Right lung (tissue), 10 donors: ENCODE measurements at places on chromosomes 16 and 17. TPM values are rescaled to one million over a fixed set of nuclear protein-coding genes. Genes with fewer than 3 reads are reported as not detected.

DNA sequence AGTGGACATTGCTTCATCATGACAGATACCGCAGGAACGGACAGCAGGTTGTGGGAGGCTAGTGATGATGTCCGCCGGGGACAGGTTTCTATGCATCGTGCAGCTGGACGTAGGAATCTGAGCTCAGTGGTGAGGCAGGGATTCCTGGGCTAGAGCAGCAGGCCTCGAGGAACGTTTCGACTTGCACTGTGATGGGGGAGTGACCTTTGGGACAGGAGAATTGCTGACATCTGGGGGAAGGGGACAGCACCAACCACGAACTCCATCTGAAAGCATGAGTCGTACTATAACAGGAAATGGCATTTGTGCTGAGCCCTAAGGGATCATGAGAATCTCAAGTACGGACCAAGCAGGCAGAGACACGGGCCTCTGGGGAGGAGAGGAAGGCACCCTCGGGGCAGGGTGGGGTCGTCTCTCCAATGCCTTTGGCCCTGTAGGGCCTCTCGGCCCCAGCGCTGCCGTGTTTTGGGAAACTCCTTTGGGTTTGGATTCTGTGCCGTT lies 65.8 kb upstream of the ENDOV start:
- no peak for DNase-seq

DNA sequence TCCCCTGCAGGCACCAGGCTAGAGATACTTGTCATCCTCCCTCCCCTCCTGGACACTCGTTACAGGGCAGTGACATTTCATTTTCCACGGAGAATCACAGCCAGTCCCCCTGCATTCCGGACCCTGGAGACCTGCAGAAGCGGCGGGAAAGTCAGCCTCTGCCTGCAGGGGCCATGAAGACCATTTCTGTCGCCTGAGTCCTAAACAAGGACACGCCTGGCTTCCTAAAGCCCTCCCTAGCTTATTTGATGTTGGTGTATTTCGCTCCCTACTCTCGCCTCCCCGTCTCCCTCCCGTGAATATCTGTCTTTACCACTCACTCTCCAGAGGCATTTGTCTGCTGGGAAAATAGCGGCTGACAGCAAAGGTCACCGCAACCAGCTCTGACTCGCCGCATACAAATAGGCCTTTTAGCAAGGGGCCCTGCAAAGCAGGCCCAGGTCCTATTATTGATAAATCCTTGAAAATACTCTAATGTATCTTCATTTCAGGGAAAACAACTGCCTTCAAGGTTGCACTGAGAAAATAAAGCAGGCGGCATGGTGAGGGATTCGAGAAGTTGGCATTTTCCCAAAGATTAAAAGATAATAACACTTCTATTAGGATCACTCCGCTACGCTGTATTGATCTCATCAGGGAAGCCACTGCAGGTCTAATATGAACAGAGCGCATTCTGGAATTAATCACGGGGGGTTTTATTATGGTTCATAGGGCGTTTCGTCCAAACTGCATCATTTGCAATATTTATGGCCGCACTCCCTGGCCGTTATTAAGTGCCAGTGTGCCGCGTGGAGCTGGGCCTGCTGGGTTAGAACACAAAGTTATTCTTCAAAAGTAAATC lies 447.1 kb upstream of the CDH5 start:
- no peak for DNase-seq

DNA sequence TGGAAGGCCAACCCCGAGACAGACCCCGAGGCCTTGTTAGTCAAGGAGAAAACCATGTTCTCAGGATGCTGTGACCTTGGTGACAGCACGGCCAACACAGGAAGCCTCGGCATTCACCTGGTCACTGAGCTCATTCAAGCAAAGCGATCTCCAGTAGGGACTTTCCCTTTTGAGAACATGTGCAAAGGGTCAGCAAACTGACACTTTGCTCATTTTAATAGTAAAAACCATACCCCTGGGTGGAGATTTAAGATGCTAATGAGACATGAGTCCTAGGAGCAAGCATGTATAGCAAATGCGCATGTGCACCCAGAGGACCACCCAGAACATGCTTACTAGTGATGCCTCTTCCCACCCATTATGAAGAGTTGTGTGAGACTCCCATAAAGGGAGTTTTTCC lies 5.7 kb upstream of the SULT1A2 start:
- no peak for DNase-seq

DNA sequence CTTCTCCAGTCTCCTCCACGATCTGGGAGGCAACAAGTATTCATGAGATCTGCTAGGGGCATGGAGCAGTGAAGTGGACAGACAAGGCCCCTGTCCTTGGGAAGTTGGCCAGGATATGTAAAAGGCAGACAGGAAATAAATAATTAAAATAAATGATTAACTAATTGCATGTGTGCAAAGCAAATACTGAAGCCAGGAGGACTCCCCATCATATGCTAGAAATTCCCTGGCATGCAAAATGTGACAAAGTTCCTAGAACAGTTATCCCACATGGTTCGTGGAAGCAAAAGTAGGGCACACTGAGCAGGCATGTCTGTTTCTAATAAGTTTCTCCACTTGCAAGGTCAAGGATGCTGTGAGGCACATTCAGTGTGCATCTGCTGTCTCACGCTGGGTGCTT lies 86.8 kb downstream of the CDYL2 start:
- no peak for DNase-seq

- DNase-seq: no peak
Measured at GRCh38 chr17:7553356-7553755, 4.5 kb downstream of the TNFSF12 start.

KRT28 gene
- polyA plus RNA-seq: not detected

DNA sequence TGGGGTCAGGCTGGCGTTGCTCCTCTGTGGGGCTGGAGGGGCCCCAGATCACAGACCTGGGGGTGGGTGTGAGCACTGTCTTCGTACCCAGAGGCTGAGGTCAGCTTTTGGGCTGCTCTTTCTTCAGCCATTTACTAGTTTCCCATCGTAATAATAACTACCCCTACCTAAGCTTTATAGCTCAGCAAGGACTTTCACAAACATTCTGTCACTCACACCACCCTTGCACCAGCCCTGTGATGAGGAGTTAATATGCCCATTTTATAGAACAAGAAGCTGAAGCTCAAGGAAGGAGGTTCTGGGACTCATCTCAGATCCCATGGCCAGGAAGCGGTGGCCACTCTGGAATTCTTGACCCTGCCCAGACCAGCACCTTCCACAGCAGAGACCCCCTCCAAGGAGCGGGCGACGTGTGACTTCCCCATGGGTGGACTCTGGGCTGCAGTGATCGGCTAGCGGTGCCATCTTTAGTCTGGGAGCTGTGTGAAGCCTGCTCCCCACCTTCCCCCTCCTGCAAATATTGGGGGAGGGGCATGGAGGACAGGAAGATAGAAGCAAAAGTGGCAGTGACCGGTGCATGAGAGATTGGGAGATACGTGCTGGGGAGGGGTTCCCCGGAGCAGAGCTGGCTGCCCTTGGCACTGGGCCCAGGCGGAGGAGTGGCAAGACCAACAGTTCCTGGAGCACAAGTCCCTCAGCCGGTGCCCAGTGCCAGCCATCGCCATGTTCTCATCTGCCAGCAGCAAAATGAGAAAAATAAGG lies 81.8 kb upstream of the TOB1 start:
- DNase-seq: no peak

ZNF764 gene
- 9.8 TPM for polyA plus RNA-seq

PDXDC1 gene
- 85.8 TPM for polyA plus RNA-seq

- DNase-seq: no peak
Measured at GRCh38 chr16:51416926-51417325, 265.9 kb upstream of the SALL1 start.

SCNN1B gene
- polyA plus RNA-seq: 4.9 TPM

DNA sequence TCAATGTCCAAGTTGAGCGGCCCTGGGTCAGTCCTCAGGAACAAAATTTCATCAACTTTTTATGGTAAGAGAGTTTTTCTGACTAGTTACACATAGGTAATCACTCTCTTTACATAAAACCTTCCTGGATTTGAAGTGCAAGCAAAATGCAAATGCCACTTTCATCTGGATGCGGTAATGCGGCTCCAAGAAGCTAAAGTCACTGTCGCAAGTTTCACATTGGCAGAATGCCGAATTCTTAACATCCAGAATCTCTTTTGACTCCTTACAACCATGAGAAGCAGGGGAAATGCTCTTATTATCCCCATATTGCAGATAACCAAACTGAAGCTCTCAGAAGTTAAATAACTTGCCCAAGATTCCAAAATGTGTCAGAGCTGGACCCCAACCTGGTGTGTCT lies 30.0 kb downstream of the MRPS23 start:
- DNase-seq: no peak

GRCh38 chr16:28067604-28068379 lies 4.3 kb upstream of the GSG1L start:
- no peak for DNase-seq

GRCh38 chr17:73301369-73301768 lies 10.4 kb downstream of the CDC42EP4 start:
- DNase-seq: no peak

- DNase-seq: no peak
Measured at GRCh38 chr17:700504-701094, 14.0 kb downstream of the VPS53 start.

- no peak for DNase-seq
Measured at GRCh38 chr16:10641953-10642949, 52.5 kb downstream of the TEKT5 start.

TMIGD1 gene
- not detected for polyA plus RNA-seq

- no peak for DNase-seq
Measured at GRCh38 chr17:16036261-16036660, 36.6 kb downstream of the TTC19 start.

- DNase-seq: no peak
Measured at GRCh38 chr17:5211458-5211857, 19.8 kb upstream of the ZNF594 start.

PABPN1L gene
- 0.13 TPM for polyA plus RNA-seq

DNA sequence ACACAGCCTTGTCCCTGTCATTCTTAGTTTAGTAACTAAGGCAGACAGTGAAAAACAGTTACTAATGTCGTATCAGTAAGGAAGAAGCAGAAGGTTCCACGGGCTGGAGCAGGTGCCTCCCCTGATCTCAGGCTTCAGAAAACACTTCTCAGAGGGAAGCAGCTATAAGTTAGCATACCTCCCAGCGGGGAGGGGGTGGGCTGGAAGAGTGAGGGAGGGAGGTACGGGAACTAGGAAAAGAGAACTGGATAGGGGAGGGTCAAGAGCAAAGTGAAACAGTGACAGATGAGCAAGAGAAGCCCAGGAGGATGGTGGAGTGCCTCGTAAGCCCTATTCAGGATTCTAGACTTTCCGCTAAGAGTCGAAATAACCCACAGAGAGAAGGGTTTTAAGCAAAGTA lies 186.3 kb upstream of the XYLT1 start:
- DNase-seq: no peak

DNA sequence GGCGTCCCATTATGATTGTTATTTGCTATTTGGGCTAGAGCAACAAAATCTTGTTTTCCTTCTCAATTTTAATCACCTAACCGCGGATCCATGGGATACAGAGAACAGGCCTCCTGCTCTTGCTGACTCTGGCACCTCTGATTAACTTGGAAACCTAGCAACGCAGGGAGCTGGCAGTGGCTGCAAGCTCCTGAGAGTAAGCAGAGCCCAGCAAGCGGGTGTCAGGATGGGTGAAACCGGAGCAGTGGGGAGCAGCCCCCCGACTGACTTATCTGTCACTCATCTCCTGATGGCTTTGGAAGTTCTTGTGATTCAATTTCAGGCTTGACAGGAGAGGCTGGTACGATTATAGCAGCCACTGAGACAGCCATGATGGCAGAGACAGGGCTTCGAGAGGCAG lies 45.5 kb upstream of the CDC42EP4 start:
- no peak for DNase-seq

- DNase-seq: no peak
Measured at GRCh38 chr16:70253291-70254106, 1.8 kb upstream of the EXOSC6 start.

GRCh38 chr16:90083139-90083538 lies 6.0 kb upstream of the PRDM7 start:
- DNase-seq: no peak

- DNase-seq: peak; percentile 78
Measured at GRCh38 chr17:27236717-27237315, 57.1 kb upstream of the WSB1 start.

DNA sequence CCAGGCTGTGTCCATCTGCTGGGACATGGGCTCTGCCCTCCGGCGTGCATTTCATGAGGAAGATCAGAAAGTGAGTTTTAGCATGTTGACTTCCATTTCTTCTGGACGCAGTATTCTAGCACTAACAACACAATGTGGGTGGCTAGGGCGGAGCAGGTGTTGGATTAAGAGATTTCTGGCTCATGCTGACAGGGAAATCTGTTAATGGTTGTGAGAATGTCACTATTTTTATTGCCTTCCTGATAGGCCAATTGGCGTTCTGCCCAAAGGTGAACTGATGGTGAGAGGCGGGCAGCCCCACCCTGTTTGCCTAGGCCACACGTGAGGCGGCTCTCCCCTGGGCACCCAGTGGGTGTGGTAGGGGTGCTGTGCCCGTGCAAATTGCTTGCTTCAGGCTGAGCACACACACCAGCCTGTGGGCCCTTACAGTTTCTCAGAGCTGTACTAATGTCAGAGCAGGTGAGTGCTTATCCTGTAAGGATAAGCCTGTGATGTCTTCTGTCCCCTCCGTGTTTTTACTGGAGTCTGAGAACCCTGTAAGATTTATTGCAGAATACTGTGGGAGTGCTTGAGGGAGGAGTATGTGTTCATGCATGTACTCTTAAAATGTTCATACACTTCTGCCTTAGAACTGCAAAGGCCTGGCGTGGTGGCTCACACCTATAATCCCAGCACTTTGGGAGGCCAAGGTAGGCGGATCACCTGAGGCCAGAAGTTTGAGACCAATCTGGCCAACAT lies 30.9 kb downstream of the PGS1 start:
- no peak for DNase-seq

- no peak for DNase-seq
Measured at GRCh38 chr17:39759204-39759603, 21.5 kb downstream of the GRB7 start.

MRPL58 gene
- polyA plus RNA-seq: 24.2 TPM

DNA sequence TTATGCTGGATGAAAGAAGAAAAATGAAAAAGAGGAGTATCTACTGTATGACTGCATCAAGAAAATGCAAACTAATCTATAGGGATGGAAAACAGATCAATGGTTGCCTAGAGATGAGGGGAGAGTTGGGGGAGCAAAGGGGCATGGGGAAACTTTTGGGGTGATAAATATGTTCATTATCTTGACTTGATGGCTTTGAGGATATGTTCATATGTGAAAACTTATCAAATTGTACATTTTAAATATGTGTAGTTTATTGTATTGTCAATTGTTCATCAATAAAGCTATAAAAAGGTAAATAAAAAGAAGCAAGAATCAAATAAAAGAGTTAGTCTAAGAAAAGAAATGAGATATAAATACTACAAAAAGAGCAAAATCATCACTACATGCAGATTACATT lies 19.7 kb upstream of the SRCIN1 start:
- DNase-seq: no peak
